ELR (cell line): ENCODE measurements at places on chromosomes 13 and 19.

DNA sequence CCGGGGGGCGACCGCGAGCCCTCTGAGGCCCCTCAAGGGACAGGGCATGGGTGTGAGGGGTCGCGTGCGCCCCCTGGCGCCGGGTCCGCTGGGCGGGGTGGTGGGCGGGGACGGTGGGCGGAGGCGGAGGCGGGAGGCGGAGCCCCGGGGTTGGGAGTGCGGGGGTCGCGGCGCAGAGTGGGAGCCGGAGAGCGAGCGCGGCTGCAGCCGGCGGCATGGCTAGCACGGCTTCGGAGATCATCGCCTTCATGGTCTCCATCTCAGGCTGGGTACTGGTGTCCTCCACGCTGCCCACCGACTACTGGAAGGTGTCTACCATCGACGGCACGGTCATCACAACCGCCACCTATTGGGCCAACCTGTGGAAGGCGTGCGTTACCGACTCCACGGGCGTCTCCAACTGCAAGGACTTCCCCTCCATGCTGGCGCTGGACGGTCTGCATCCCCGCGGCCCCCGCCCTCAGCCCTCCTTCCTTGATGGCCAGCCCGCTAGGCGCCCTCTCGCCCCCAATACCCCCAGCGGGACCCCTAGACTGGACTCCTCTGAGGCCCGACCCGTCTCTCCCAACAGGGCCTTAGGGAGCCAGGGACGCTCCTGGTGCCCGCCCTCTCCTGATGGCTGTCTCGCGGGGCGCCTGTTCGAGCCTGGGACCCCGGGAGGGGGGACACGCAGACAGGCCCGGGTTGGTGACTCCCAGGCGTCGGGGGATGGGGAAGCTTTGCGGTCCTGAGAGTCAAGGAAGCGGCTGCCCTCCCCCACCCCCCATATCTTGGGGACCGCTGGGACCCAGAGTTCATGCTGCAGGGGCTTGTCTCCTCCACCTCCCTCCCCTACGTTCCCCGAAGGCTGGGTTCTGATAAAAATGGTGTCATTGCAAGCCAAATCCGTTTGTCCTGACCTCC, at the start of gene CLDN10:
Gene CLDN10, plus strand, starts transcription at position 182 of the 903 bp plus-strand sequence. Its CDS starts 34 bp downstream, at position 216.
- no peak for DNase-seq

- no peak for DNase-seq
These were observed 169.8 kb downstream of the SHISA2 start for GRCh38 chr13:25881971-25882451.

DNA sequence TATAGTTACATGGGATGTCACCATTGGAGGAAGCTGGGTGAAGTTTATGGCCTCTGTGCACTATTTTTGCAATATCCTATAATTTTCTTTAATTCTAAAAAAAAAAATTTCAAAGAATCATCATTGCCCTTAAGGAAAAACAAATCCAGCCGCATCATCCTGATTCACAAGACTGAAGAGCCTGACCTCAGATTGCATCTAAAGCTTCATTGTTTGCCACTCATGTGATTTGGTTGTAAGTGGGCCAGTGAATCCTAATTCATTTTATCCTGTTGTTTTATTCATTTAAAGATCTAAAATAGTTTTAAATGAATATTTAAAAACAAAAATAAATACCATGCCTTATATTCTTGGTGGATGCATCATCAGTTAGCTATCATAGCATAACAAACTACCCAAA, 504.5 kb downstream of the TBC1D4 start:
- DNase-seq: peak; percentile 4

DNA sequence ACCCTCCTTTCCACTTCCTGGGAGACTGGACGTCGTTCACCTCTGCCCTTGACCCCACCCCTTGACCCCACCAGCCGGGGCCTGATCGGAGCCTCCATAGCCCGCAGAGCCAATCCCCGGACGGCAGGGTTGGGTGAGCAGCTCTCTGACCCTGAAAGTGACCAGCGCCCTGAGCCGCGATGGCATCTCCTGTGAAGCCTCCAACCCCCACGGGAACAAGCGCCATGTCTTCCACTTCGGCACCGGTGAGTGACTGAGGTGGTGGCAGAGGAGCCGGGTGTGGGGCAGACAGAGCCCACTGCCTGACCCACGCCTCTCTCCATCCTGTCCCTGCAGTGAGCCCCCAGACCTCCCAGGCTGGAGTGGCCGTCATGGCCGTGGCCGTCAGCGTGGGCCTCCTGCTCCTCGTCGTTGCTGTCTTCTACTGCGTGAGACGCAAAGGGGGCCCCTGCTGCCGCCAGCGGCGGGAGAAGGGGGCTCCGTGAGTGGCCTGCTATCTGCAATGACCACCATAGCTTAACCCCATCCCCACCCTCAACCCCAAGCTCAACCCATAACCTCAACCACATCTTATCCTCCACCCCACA, 10.4 kb downstream of the BCAM start:
- no peak for DNase-seq

DNA sequence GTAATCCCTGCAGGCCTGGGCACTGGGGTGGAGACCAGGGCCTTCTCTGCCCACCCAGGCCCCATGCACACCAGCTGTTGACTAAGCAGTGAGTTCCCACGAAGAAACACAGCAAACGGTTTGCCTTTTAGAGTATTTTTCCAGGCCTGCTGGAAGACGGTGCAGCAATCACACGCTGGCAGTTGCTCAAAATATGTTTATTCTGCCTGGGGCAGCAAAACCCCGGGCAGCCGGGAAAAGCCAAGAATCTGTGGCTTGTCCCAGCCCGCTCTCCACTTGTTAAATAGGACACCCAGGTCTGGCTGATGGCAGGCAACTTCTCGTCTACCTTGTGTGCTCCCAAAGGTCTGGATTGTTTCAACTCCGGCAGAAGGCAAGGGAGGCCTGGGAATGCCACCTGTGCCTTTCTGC, 40.8 kb downstream of the GGACT start:
- DNase-seq: no peak

- DNase-seq: no peak
These were observed 107.9 kb downstream of the NALCN start for GRCh38 chr13:101308247-101309013.

GRCh38 chr19:53552001-53552721, 14.2 kb downstream of the ZNF331 start:
- DNase-seq: no peak

GRCh38 chr19:55586976-55587668, 6.5 kb upstream of the ZNF579 start:
- peak; percentile 88 for DNase-seq

DNA sequence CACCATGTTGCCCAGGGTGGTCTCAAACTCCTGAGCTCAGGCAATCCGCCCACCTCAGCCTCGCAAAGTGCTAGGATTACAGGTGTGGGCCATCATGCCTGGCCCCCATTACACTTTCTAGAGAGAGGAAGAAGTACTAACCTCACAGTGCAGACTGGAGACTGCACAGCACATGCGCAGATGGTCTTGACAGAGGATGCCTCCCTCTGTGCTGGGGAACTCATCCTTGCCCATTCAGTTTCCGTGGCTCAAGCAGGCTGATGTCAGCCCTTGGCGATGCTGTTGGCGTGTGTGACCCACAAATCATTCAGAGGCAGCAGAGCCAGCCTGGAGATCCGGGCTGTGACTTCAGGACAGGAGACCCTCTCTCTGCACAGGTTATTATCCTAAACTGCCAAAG, 14.6 kb upstream of the FFAR2 start:
- DNase-seq: no peak

- DNase-seq: no peak
These were observed 2.0 kb downstream of the GGN start for GRCh38 chr19:38385804-38386257.

- DNase-seq: no peak
These were observed 6.7 kb downstream of the POLR2E start for GRCh38 chr19:1088416-1089010.

DNA sequence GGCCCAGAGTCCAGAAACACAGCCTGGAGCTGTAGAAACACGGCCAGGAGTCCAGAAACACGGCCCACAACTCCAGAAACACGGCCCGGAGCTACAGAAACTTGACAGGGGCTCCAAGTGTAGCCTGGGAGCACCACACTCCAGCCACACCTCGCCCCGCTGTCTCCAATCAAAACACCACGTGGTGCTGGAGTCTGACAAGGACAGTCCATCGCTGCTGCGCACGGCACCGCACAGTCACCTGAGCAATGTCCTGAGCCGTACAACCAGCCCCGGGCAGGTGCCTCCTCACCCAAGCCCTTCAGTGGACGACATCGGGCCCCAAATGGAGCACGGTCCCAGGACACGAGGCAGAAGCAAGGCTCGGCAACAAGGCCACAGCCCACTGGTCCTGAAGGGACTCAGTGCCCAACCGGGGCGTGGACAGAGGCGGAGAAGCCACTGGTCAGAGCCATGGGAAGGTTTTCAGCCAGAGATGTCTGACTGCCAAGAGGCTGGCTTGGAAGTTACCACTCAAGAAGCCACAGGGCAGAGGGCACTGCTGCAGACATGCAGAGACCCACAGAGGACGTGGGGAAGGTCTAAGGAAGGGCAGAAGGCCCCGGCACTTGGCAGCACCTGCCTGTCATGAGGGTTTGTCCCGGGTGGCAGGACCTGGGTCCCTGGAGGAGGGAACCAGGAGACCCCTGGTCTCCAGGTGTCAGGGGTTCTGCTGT, 19.7 kb upstream of the PLPP2 start:
- no peak for DNase-seq

DNA sequence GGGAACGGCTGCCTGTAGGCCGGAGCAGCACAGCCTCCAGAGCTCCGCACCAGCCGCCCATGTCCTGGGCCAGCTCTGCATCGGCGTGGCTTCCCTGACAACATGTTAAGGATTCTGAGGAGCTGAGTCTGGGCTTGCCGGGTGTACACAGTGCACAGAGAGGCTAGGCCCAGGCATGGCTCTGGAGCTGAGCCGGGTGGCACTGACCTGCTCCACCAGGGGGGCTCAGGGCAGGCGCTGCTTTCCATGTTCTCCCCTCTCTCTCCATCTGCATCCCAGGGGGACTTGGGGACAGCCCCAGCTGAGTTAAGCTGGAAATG, 31.6 kb downstream of the AP1M1 start:
- DNase-seq: no peak

DNA sequence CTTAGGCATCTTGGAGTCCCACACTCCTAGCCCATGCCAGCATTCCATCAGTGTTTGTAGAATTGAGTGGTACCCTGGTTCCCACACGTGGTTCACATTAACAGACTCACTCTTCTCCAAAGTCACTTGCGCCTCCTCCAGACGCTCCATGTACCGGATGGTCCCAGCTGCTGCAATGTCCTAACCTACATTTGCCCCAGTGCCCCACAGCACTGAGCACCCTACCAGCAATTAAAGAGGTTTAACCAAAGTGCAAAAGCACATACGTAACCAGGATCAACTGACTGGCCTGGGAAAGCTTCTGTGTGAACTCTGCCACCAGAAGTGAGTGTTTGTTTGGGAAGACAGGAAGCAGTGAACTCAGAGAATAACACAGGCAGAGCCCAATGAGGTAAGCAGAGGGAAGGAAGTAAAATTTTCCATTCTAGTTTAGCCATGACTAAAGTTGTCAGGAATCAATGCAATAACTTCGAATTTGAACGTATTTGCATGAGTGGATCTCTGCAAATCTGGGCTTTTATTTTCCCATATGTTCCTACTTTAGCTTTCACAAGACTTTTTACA, 7.3 kb upstream of the MEDAG start:
- DNase-seq: peak; percentile 76

GRCh38 chr13:101552786-101553185, 100.3 kb downstream of the ITGBL1 start:
- DNase-seq: peak; percentile 73

GRCh38 chr19:19485998-19486290, 29.4 kb downstream of the TSSK6 start:
- no peak for DNase-seq

GRCh38 chr13:101341464-101341863, 74.8 kb downstream of the NALCN start:
- DNase-seq: peak; percentile 29

DNA sequence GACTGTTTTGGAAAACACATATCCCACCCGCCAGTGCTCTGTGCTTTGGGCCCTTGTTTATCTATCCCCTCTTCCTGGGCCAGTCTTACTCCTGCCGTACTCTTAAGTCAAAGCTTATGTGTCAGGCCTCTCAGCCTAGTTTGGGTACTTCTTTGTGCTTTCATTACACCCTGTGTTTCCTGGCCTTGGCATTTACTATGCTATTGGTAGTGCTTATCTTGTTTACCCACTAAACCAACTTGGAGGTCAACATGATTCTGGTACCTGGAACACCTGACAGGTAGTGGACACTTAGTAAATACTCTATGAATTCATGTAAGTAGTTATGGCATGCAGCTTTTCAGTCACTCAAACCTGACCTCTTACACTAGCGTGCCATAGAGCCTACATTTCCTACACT, 2.4 kb downstream of the POLR1D start:
- DNase-seq: no peak

- DNase-seq: peak; percentile 71
These were observed at the start of gene DHDH for GRCh38 chr19:48933382-48933932. Gene DHDH (plus strand): TSS chr19:48933699. CDS start chr19:48933722, 23 bp downstream.

- DNase-seq: no peak
These were observed 84.0 kb upstream of the MTIF3 start for GRCh38 chr13:27534108-27534980.

DNA sequence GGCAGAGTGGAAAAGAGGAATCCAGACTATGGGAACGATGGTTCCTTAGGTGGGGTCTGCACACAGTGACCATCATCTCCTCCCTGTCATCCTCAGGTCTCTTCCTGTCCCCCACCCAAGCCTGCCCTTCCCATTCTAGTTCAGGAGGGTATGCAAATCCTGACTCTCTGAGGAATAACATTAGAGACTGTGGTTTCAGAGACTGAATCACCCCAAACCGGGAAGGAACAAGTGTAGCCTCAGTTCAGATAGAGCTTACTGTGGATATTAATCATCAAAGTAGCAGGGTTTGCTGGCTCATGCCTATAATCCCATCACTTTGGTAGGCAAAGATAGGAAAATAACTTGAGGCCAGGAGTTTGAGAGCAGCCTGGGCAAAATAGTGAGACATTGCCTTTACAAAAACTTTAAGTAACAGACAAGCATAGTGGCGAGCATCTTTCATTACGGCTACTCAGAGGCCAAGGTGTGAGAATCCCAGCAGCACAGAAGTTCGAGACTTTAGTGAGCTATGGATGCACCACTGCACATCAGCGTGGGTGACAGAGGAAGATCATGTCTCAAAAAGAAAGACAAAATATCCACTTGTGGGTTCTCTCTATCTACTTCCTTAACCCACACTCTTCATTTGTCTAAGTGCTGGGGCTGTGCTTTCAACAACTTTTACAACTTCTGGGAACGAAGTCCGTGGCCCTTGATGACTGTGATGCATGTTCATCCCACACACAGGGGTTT, 19.3 kb upstream of the LGALS13 start:
- DNase-seq: no peak

DNA sequence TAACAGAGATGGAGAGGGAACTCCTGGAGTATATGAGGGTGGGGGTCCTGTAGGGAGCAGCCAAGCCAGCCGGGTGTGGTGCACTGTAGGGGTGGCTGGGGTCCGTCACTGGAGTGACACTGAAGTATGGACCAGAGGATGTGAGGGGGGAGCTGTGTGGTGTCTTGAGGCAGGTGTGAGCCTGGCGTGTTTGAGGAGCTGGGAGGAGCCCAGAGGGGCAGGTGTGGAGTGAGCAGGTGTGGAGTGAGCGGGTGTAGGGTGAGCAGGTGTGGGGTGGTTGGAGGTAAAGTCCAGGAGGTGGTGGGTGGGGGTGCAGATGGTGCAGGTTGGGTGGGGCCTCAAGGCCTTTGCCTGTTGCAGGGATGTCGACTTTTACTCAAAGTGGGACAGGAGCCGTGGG, 5.9 kb downstream of the B3GNT8 start:
- DNase-seq: no peak
